ENCODE measurements at places on chromosomes 4 and X.
A peak's percentile ranks its signal among the peaks of the same experiment; 100 is the strongest.

DNA sequence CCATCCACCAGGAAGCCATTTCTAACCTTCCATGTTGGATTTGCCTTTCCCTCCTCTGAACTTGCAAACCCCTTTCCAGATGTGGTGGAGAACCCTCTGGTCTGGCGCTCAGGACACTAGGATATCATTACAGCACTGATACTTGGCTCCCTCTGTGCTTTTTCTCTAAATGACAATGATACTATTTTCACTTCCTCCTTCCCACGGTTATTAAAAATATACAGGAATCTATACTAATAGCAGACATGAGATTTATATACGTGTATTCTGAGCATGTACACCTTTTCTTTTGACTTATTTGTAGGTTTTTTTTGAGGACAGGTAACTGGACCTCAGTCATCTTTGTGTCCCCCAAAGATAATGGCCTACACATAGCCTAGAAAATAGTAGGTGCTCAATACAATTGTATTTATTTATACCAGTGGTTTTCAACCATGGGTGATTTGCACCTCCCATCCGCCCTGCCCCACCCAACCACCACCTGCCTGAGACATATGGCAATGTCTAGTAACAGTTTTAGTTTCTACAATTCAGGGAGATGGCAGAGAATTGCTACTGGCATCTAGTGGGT is 60.4 kb upstream of the PLAC8 start:
- no peak for DNase-seq

DNA sequence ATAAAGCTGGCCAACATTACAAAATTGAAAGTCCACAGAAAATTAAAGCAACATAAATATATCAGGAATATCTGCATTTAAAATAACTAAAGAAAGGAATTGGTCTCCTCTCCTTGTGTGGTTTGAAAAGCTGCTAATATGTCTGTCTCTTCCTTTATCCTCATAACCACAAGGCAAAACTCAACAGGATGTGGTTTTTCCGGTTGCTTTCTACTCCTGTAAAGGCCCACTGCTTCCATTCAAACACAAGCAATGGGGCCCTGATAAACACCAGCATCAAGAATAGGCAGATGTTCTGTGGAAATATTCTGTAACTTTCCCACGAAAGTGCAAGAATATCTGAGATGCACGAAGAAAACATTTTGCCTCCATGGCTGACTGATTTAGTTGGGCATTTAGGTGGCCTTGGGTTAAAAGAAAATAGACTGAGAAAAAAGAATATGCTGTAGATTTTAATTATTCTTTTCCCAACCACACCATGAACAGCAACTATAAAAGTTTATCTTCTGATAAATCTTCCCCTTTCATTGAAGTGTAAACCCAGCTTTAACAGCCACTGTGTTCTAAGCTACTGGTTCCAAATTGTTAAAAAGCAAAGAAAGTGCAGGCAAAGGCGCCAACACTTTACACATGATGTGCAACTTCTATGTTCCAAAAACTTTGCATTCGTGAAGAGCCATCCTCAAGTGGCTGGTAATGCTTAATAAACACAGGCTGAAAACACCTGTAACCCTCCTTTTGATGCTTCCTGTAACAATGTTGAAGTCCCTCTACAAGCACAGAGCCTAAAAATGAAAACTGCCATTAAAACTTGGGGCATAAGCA is 50.5 kb upstream of the NDST3 start:
- no peak for DNase-seq

DNA sequence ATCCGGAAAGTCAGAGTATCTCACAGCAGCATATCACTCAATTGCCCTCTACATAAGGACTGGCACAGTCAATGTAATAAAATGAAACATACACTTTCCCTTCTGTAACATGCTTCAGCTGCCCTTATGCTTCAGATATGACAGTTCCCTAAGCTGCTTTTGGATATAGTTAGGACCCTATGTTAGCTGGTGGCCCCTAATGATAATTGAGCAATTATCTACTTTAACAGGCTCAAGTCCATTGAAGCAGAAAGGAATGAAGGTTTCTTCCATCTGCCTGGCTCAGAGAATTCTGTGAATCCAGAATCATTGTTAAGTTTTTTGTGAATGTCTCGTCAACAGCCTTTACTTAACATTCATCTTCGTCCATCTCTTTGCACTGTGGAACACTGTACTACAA is 951.2 kb upstream of the DIAPH2 start:
- DNase-seq: no peak

- no peak for DNase-seq
Observed at GRCh38 chrX:39813631-39814277, 284.0 kb downstream of the BCOR start.

DNA sequence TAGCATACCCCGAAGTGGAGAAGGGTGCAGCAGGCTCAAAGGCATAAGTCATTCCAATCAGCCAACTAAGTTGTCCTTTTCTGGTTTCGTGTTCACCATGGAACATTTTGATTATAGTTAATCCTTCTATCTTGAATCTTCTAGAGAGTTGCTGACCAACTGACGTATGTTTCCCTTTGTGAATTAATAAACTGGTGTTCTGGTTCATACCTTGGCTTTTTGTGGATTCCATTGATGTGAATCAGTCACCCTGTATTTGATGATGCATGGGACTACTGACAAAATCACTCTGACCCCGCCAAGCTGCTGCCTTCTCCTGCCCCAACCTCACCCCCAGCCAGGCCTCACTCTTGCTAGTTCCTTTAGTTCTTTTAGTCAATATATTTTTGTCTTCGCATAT is 32.7 kb downstream of the F9 start:
- DNase-seq: no peak

- DNase-seq: no peak
Observed at GRCh38 chrX:150873616-150874015, 24.9 kb downstream of the CD99L2 start.

DNA sequence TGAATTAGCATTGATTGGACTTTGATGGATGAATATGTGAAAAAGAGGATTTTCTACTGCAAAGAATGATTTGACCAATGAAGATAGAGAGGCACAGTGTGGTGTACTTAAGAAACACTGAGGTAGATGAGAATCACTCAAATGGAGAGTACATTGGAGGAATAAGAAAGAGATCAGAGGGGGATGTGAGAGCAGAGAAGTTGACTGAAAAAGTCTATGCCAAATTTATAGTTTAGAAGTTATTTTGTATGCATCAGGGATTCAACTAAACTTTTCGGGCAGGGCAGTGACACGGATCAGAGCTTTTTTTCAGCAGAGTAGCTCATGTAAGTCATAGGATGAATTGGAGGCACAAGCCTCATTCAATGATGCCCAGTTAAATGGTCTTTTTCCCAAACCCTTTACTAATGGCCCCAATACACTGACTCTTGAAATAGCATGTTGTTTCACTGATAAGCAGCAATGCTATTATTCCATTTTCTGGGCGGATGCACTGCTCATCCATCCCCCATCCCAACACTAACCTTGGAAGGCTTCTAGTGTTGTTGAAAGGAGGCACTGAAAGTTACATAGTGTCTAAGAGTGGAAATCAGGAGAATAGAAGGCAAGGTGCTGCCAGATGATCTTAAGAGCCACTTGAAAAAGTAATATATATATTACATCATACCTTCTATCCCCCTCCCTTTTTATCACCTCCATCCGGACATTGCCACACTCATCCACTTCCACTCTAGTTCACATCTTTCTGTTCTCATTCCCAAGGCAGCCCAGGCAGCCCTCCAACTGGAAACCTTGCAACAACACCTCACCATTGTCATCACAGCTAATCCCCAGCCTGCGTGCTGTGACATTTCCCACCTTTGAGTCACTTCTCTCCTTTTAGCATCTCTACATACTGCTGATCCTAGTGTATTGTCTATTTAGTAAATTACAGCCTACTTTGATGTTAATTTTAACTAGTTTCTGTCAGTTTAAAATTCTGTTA is 46.1 kb downstream of the ARHGAP24 start:
- DNase-seq: no peak

- DNase-seq: no peak
Observed at GRCh38 chr4:41601025-41601424, 63.1 kb downstream of the LIMCH1 start.

DNA sequence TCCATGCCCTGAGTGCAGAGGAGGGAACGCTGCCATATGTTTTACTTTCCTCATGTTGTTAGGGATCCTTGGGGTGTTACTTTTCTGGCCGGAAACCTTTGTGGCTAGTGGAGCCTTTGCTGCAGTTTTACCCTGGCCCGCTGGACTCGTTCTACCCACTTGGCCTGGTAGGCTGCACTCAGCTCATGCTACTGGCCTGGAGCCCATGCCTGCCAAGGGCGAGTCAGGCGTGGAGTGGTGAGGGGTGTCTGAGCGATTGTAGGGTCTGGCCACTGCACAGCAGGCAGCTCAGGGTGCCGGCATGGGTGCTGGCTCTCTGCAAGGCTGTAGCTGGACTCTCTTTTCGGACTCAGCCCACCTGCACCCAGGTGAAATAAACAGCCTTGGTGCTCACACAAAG is 41.4 kb upstream of the IL9R start:
- no peak for DNase-seq

DNA sequence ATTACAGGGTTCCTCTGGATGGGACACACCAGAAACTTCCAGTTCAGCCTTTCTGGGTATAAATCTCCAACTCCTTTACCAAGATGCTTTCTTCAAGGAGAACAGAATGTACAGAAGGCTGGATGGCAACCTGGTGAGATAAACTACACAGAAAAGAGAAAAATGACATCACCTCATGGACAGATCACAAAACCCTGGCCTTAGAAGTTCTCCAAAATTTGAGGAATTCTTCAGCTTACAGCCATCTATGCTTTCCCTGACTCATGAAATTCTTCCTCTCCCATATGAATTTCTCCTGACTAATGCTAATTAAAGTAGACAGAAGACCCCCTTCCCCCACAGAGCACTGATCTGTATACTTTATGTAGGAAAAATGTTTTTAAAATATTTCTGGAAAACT is 345.4 kb downstream of the STIM2 start:
- DNase-seq: no peak

- no peak for DNase-seq
Observed at GRCh38 chrX:130184857-130185256, 13.1 kb downstream of the RAB33A start.

DNA sequence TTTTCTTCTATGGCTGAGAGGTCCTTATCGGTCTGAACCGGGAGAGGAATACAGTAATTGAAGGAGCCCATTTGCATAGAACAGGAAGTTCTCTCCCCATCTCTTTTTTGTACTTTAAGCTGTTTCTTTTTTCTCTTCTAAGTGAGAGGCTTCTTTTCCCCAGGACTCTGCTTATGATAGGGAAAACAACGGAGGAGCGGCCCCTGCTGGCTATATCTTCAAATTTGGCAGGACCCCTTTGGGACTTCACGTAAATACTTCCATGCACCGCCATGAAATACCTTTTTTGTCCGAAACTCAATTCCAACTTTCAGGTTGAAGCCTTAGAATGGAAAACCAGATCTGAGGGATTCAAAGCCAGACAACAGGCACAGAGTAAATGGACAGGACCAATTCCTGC is 1153.0 kb upstream of the INTU start:
- no peak for DNase-seq

- DNase-seq: no peak
Observed at GRCh38 chr4:97123573-97123972, 1019.7 kb downstream of the STPG2 start.

- no peak for DNase-seq
Observed at GRCh38 chr4:112120021-112120420, 25.2 kb upstream of the FAM241A start.

GRCh38 chr4:38414410-38414809 is 249.6 kb upstream of the KLF3 start:
- no peak for DNase-seq

DNA sequence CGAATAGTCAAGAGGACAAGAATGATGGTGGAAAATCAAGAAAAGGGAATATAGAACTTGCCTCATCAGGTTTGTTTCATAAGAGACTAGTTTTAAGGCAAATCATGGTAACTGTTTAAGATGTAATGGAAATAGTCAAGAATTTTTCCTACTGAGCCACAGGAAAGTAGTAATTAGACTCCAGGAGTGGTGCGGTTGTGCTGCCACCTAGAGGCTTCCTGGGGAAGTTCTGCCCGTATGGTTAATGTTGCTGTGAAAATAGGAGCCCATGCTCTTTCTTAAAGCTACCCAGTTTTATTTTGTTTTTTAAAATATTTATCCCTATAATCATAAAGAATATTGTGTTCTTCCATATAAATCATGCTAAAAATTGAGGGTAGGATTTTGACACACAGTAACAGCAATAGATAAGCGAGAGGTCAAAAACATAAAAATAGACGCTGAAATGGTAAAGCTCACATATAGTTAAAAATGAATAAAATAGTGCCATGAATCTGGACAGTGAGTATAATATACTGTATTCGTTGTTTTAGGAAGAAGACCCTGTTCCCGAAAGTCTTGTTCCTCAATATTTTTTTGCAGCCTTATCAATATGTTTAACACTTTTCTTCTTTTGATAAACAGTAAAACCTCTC is 87.0 kb downstream of the PHOX2B start:
- peak; percentile 25 for DNase-seq

- DNase-seq: no peak
Observed at GRCh38 chr4:134735901-134736300, 534.3 kb upstream of the PABPC4L start.

- DNase-seq: no peak
Observed at GRCh38 chr4:178306565-178306964, 864.3 kb upstream of the AGA start.

- no peak for DNase-seq
Observed at GRCh38 chr4:71230271-71231128, 108.3 kb upstream of the SLC4A4 start.

GRCh38 chrX:41590641-41591040 is 98.1 kb upstream of the GPR34 start:
- no peak for DNase-seq

- DNase-seq: no peak
Observed at GRCh38 chr4:109179061-109179460, 123.4 kb downstream of the COL25A1 start.

DNA sequence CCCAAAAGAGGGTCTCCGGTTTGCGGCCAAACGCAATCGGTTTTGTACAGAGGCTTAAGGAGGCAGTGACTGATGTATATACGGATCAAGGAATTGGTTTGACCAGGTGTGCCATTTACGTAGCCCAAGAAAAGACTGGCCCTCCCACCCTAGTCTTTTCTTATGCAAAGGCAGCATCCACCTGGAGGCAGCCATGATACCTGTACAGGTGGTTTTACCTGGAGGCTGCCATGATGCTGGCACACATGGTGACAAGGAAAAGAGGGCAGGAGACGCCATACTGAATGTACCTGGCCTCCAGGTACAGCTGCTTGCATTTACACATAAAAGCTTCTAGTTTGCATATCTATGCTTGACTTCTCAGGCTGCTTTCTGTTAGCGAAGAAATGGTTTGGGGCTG is 917.7 kb upstream of the INTU start:
- DNase-seq: no peak

DNA sequence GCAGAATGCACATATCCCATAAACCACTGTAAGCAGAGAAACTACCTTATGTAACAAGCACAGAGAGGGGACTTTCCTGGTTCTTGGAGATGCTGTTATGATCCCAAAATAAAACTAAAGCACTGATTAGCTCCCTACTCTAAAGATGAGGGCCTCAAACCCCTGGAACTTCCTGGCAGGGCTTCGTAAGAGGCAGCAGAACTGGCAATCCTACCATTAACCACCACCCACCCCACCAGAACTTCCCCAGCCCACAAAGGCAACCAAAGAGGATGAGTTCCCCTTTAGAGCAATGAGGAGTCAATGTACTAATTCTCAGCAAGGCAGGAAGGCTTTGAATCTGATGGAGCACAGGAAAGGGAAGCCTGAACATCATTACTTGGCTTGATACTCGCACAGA is 436.5 kb upstream of the FRG1 start:
- DNase-seq: no peak

Measured in CD4-positive, alpha-beta T cell treated with Interleukin-17A for 1 hour (primary cell).